ENCODE measurements at places on chromosomes 7 and 10. TPM values are rescaled to one million over a fixed set of nuclear protein-coding genes. Genes with fewer than 3 reads are reported as not detected.

IFIT1B gene
- 0.06 TPM for total RNA-seq

FLNC gene
- total RNA-seq = 110 TPM

CCDC172 gene
- total RNA-seq = not detected

HOXA11 gene
- not detected for total RNA-seq

RNF148 gene
- total RNA-seq = 0.40 TPM

CNPY1 gene
- total RNA-seq = not detected

NKX1-2 gene
- not detected for total RNA-seq

CADPS2 gene
- 21.7 TPM for total RNA-seq

LRRC18 gene
- total RNA-seq = not detected

SEMA3A gene
- 42.3 TPM for total RNA-seq
